ENCODE measurements at places on chromosomes 6 and 20.
A peak's percentile ranks its signal among the peaks of the same experiment; 100 is the strongest.

DNA sequence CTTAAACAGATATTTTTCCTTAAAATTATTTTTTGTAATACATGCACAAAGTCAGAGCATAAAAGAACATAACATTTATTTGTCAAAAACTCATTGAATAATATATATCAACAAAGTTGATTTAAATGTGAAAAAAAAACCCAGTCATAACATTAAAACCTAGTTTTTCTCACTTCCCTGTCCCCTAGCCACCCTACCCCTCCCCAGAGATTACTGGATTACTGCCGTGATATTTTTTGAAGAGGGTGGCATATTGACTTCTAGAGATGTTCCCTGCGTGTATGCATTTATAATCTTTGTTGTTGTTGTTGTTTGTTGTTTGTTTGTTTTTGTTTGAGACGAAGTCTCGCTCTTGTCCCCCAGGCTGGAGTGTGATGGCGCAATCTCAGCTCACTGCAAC lies 52.4 kb upstream of the ARMC2 start:
- H3K27me3 ChIP-seq: no peaks in the 10 kb centered on the region
- no peak for DNase-seq
- H3K4me3 ChIP-seq: no peak overlapping the region
- H3K27ac ChIP-seq: no peak overlapping the region
- H3K36me3 ChIP-seq: no peaks in the 10 kb centered on the region

DNA sequence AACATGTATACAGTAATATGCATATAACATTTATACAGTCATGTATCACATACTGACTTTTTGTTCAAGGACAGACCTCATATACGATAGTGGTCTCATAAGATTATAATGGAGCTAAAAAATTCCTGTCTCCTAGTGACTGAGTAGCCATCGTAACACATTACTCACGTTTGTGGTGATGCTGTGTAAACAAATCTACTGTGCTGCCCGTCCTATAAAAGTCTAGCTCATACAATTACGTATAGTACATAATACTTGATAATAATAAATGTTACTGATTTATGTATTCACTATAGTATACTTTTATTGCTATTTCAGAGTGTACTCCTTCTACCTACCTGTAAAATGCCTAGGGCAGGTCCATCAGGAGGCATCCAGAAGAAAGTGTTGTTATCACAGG lies 17.4 kb downstream of the SERAC1 start:
- no peak overlapping the region for H3K27ac ChIP-seq
- DNase-seq: no peak
- H3K36me3 ChIP-seq: peaks cover 12% of the 10 kb centered on the region
- H3K4me1 ChIP-seq: no peaks in the 10 kb centered on the region
- no peaks in the 10 kb centered on the region for H3K27me3 ChIP-seq

- DNase-seq: no peak
- no peak overlapping the region for H3K27ac ChIP-seq
- no peaks in the 10 kb centered on the region for H3K27me3 ChIP-seq
- H3K4me3 ChIP-seq: no peak overlapping the region
Observed at GRCh38 chr6:134123666-134124208, 71.3 kb upstream of the SLC2A12 start.

DNA sequence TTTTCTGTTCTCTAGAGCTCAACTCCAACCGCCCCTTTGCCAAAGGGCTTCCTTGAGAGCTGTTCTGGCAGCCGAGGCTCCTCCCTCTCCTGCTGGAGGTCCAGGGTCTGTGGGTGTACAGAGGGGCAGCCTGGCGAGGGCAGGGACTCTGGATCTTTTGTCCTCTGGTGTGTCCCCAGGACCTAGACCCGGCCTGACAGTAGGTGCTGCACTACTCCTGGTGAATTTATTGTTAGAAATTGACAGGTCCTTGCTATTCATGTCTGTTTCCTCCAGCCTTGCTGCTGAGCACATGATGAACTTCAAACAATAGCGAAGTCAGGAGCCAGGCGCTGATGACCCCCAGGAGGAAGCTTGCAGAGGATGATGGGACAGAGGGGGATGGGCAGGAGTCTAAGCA lies 234.7 kb upstream of the SULF2 start:
- H3K36me3 ChIP-seq: no peaks in the 10 kb centered on the region
- H3K4me1 ChIP-seq: peaks cover 5% of the 10 kb centered on the region
- H3K27ac ChIP-seq: no peak overlapping the region
- H3K27me3 ChIP-seq: peaks cover 13% of the 10 kb centered on the region

DNA sequence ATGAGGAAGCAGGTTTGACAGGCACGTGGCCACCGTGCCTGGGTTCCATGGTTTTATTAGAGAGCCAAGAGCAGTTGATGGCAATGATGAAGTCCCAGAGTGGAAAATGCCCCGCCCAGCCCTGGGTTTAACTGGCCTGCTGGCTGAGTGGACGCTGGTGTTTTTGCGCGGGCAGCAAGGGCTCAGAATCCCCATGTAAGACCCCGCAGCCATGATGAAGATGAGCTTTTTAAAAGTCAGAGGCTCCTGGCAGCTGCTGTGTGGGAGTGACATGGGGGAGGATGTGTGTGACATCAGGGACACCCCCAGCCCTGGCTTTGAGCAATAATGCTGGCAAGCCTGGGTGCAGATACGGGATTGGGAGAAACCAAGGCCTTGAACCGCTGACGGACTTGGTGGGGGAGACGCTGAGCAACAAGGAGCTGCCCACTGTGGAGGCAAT lies 33.0 kb upstream of the SLCO4A1 start:
- no peak for DNase-seq
- H3K27me3 ChIP-seq: peaks cover 25% of the 10 kb centered on the region
- no peaks in the 10 kb centered on the region for H3K36me3 ChIP-seq
- H3K4me3 ChIP-seq: no peak overlapping the region

DNA sequence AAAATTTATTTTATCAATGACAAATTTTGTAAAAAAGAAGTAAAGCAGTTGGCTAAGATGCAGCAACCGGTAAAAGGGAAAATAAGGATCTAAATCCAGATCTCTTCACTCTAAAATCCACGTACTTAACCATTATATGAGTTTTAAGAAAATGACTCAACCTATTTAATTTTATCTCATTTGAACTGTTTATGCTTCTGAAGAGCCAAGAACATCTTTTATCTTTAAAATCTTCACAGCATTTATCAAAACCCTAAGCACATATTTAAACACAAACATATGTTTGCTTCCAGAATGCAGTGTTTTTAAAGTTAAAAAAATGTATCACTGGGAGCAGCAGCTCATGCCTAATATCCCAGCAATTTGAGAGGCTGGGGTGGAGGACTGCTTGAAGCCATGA lies 339.2 kb downstream of the NKAIN2 start:
- no peaks in the 10 kb centered on the region for H3K27me3 ChIP-seq
- H3K36me3 ChIP-seq: no peaks in the 10 kb centered on the region
- no peak for DNase-seq
- no peak overlapping the region for H3K4me3 ChIP-seq

- DNase-seq: no peak
- no peak overlapping the region for H3K27ac ChIP-seq
- H3K27me3 ChIP-seq: no peaks in the 10 kb centered on the region
- no peak overlapping the region for H3K4me3 ChIP-seq
- H3K36me3 ChIP-seq: no peaks in the 10 kb centered on the region
Observed at GRCh38 chr20:15922556-15922955, 650.7 kb downstream of the KIF16B start.

DNA sequence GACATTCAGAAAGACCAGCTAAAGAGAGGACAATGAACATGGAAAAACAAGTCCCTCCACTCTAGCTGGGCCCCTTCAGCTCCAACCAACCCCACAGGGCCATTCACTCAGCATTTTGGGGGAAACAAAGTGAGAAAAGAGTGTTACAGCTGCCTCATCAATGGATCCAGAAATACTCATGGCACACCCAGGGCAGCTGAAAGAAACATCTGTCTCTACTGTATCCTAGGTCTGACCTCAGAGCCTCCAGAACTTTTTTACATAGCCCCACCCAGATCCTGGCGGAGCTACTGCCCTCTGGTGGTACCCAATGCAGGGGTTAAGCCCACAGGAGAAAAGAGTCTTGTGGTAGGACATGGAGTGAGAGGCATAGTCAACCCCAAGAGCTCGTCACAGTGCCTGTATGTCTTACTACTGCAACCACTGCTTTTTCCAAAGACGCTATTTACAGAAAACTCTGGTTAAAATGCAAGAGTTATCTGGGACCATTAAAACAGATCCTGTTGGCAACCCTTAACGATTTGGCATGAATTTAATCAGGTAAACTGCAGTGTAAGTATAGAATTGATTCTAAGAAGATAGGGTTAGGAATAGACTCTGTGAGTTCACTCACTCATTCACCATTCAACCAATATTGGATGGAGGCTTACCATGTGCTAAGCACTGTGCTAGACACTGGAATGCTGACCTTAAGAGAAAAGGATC lies 37.4 kb upstream of the FAM83C start:
- H3K4me3 ChIP-seq: no peak overlapping the region
- H3K36me3 ChIP-seq: no peaks in the 10 kb centered on the region
- no peak for DNase-seq
- H3K27me3 ChIP-seq: no peaks in the 10 kb centered on the region

GRCh38 chr6:146582857-146583256 lies 15.9 kb upstream of the ADGB start:
- H3K4me1 ChIP-seq: no peaks in the 10 kb centered on the region
- H3K27ac ChIP-seq: no peak overlapping the region
- H3K36me3 ChIP-seq: no peaks in the 10 kb centered on the region
- no peaks in the 10 kb centered on the region for H3K27me3 ChIP-seq
- peak; percentile 62 for DNase-seq
- no peak overlapping the region for H3K4me3 ChIP-seq

All from suprapubic skin (tissue), 4 donors.